Nucleus accumbens (tissue), 56 donors: ENCODE measurements at places on chromosomes 1 and 21.

- DNase-seq: no peak
Measured at GRCh38 chr1:211653293-211653692, 22.1 kb downstream of the NEK2 start.

DNA sequence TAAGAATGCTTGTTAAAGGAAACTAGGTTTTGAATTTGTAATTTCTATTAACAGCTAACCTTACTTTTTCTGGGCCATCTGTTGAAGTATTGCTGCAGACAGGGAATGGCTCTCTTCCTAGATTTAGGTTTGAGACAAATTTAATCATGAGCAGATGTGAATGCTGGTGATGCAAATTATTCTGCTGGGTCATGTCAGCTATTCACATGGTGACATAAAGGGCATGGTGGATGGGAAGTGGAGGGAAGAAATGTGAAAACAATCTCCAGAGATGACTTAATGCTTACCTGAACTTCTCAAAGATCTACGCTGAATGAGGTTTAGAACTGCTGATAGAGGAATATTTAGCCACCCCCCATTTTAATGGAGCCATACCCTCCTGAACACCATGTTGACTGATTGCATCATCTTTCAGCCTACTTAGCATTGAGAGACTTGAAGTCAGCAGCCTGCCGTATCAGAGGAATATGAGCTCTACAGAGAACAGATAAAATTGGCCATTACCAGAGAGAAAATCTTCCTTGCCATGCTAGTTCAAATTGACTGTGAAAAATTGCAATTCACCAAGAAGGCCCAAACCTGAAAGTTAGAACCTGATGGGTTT, 138.8 kb downstream of the HHAT start:
- DNase-seq: no peak

DNA sequence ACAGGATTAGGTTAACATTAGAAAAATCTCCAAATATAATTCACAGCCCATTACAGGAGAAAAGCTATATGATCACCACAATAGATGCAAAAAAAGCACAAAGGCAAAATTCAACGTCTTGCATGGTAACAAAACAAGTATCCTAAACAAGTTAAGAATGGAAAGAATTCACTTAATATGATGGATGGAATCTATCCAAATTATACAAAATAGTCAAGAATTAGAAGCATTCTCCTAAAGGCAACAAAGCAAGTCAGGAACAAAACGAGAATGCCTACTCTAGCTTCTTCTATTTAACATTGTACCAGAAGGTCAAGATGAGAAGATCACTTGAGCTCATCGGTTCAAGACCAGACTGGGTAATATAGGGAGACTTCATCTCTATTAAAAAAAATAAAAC, 442.8 kb downstream of the SETD4 start:
- no peak for DNase-seq

GRCh38 chr1:10773376-10773775, 23.1 kb downstream of the CASZ1 start:
- DNase-seq: no peak
